ENCODE measurements at places on chromosomes 5 and 9. TPM values are rescaled to one million over a fixed set of nuclear protein-coding genes. Genes with fewer than 3 reads are reported as not detected.

PCDHA4 gene
- 25.2 TPM for total RNA-seq

IRX1 gene
- 3.8 TPM for total RNA-seq

DDX4 gene
- total RNA-seq, result not detected

WWC1 gene
- total RNA-seq, result 27.6 TPM

AQP3 gene
- total RNA-seq, result 101 TPM

FUT7 gene
- total RNA-seq, result not detected

All from hepatocyte (in vitro differentiated cells).